Left ventricle myocardium inferior (tissue), 1 donor: ENCODE measurements at places on chromosomes 11 and 22.

DNA sequence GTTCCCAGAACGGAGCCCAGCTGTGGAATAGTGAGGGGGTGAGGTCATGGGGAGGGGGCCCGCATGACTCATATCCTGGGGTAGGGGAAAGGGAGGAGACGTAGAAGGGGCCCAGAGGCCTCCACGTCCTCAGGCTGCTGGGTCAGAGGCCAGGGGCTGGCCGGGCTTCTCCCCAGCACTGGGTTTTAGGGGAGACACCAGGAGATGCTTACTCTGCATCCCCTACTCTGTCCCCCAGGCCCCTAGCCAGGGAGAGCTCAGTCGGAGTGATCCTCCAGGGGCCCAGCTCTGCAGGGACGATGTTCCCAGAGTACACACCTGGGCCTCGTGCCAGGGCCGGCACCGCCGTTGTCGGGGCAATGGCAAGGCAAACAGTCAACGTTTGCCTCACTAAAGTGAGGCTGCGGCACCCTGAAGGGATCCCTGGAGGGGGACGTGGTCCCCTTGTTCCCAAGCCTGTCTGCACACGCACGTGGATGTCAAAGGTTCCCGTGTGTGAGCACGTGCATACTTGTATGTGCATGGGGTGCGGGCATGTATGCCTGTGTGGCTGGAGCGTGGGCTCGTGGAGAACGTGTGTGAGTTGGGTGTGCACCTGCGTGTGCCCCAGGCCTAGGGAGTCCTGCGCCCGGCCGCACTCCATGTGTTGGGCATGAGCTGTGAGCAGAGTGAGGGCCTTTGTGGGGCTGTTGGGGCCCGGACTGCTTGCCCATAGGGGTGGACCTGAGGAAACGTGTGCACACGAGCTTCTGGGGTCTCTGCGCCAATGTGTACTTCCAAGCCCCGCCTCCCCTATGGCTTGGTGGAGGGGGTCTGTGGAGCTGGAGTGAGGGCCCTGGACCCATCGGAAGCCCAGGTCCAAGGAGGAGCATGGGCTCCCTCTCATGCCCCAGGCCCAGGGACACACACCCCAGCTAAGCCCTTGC, 14.2 kb downstream of the PRR33 start:
- peak overlapping the region; percentile 25 for H3K4me3 ChIP-seq
- H3K36me3 ChIP-seq = no peaks in the 10 kb centered on the region
- peak overlapping the region; percentile 97 for H3K27ac ChIP-seq
- H3K4me1 ChIP-seq = peaks cover 78% of the 10 kb centered on the region

DNA sequence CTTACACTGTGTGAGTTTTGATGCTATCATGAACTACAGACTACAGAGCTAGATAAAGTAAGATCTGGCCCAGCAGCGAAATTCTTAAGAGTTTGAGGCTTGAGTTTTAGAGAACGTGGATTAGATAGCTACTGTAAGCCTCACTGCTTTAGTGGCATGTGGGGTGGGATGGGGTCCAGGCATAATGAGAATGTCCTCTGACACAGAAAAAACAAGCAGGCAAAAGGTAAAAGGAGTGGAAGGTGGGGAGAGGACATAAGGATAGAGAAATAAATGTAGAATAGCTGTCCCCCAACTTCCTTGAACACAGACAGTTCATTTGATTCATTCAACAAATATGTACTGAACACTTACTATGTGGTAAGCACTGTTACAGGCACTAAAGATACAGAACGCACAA, 324.5 kb upstream of the PITPNB start:
- DNase-seq = no peak
- no peaks in the 10 kb centered on the region for H3K36me3 ChIP-seq
- no peak overlapping the region for H3K4me3 ChIP-seq
- H3K27me3 ChIP-seq = no peaks in the 10 kb centered on the region
- H3K27ac ChIP-seq = no peak overlapping the region

GRCh38 chr11:34065505-34066203, 14.1 kb downstream of the CAPRIN1 start:
- H3K4me3 ChIP-seq = no peak overlapping the region
- no peak for DNase-seq
- H3K27ac ChIP-seq = no peak overlapping the region
- peaks cover 94% of the 10 kb centered on the region for H3K4me1 ChIP-seq
- H3K36me3 ChIP-seq = peaks cover 21% of the 10 kb centered on the region
- no peaks in the 10 kb centered on the region for H3K27me3 ChIP-seq

GRCh38 chr11:75639762-75640181, 29.1 kb downstream of the MAP6 start:
- H3K27me3 ChIP-seq = no peaks in the 10 kb centered on the region
- peaks cover 21% of the 10 kb centered on the region for H3K4me1 ChIP-seq
- H3K27ac ChIP-seq = no peak overlapping the region
- no peaks in the 10 kb centered on the region for H3K36me3 ChIP-seq
- H3K4me3 ChIP-seq = no peak overlapping the region
- DNase-seq = peak; percentile 78

GRCh38 chr11:1000357-1001278, 35.9 kb downstream of the MUC6 start:
- peaks cover 75% of the 10 kb centered on the region for H3K36me3 ChIP-seq
- no peak overlapping the region for H3K27ac ChIP-seq
- no peak for DNase-seq
- peaks cover 7% of the 10 kb centered on the region for H3K4me1 ChIP-seq

DNA sequence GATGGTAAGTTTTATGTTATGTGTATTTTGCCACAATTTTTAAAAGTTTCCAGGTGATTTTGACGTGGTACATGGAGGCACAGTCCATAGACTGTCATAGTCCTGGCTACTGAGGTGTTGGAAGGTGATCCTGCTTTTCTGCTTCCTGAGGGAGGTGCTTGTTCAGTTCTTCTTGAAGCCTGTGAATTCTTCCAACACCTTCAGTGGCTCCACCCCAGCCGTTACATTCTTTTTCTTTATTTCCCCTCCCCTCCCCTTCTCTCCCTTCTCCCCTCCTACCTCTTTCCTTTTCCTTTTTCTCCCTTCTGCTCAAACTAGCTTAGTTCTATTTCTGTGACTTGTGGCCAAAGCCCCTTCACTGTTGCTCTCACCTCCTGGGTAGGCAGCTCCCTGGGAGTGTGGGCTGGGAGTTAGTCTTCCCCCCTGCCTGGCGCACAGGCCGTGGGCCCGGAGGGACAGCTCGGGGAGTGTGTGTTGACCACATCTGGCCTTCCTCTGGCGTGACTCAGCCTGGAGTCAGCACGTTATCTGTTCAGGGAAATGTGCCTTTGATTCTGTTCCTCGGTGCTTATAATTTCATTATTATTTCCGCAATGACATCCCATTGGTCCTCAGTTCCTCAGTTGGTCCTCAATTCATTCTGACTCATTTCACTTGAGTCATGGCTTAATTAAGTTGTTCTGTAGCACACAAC, 566.2 kb downstream of the TBC1D22A start:
- H3K4me1 ChIP-seq = no peaks in the 10 kb centered on the region
- DNase-seq = no peak
- H3K27ac ChIP-seq = no peak overlapping the region
- no peaks in the 10 kb centered on the region for H3K36me3 ChIP-seq
- H3K27me3 ChIP-seq = peaks cover 56% of the 10 kb centered on the region

DNA sequence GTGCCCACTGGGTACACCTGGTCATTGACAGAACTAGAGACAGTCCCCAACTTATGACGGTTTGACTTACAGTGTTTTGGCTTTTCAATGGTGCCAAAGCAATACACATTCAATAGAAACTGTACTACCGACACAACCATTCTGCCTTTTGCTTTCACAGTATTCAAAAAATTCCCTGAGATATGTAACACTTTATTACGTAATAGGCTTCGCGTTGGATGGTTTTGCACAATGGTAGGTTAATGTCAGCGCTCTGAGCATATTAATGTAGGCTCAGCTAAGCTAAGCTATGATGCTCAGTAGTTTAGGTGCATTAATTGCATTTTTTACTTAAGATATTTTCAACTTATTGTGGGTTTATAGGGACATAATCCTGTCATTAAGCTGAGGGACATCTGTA, 105.1 kb upstream of the B3GAT1 start:
- DNase-seq = no peak
- H3K36me3 ChIP-seq = no peaks in the 10 kb centered on the region
- peaks cover 95% of the 10 kb centered on the region for H3K27me3 ChIP-seq
- no peak overlapping the region for H3K27ac ChIP-seq

DNA sequence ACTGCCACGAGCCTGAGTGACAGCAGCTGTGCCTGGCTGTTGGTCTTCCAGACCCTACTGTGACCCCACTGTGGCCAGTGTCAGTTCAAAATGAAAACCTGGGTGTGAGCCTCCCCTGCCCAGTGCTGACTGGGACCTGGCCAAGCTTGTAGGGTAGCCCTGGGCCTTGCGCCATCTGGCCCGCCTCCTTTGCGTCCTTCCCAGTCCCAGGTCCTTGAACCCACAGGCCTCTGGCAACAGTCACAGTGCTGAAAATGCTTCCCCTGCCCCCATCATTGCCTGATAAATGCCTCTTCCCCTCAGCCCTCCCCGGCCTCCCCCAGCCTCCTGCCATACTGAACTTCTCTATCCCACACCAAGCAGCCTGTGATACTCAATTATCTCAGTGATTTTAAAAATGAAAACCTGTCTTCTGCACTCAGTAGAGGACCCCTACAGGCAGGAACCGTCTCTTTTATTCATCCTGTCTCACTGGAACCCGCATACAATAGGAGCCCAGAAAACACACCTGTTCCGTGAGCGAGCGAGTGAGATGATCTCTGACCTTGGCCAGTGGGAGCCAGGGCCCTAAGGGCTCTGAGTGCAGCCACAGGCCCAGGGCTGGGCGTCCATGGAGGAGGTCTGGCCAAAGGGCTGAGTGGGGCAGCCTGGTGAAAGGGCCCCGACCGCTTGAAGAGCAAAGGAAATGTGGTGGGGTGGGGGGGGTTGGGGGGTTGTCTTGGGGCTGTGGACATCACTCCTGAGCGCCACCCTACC, 49.7 kb upstream of the TTLL12 start:
- no peaks in the 10 kb centered on the region for H3K36me3 ChIP-seq
- H3K4me3 ChIP-seq = no peak overlapping the region
- peaks cover 50% of the 10 kb centered on the region for H3K4me1 ChIP-seq
- no peak overlapping the region for H3K27ac ChIP-seq
- peak; percentile 80 for DNase-seq
- peaks cover 26% of the 10 kb centered on the region for H3K27me3 ChIP-seq

DNA sequence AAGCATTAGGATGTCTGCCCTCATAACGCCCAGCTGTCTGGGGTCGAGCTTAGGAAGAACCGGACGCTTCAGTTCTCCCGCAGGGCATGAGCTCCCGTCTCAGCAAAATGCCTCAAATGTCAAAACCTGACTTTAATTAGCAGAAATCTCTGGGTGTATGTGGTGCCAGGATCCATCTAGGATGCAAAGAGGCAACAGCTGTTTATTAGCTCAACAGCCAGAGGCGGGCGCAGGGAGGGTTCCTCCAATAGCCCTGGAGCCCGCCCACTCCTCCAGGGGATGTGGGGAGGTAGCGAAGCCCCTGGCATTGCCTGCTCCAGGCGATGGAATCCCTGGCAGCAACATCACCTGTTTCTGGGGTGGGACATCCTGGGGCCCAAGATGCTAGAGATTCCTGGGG, 39.4 kb upstream of the RTL6 start:
- H3K36me3 ChIP-seq = no peaks in the 10 kb centered on the region
- H3K27me3 ChIP-seq = peaks cover 22% of the 10 kb centered on the region
- no peak overlapping the region for H3K4me3 ChIP-seq
- no peak for DNase-seq

GRCh38 chr11:64078284-64078683, 42.6 kb downstream of the FLRT1 start:
- H3K36me3 ChIP-seq = no peaks in the 10 kb centered on the region
- H3K27ac ChIP-seq = no peak overlapping the region
- no peak overlapping the region for H3K4me3 ChIP-seq
- no peak for DNase-seq
- H3K4me1 ChIP-seq = peaks cover 56% of the 10 kb centered on the region

DNA sequence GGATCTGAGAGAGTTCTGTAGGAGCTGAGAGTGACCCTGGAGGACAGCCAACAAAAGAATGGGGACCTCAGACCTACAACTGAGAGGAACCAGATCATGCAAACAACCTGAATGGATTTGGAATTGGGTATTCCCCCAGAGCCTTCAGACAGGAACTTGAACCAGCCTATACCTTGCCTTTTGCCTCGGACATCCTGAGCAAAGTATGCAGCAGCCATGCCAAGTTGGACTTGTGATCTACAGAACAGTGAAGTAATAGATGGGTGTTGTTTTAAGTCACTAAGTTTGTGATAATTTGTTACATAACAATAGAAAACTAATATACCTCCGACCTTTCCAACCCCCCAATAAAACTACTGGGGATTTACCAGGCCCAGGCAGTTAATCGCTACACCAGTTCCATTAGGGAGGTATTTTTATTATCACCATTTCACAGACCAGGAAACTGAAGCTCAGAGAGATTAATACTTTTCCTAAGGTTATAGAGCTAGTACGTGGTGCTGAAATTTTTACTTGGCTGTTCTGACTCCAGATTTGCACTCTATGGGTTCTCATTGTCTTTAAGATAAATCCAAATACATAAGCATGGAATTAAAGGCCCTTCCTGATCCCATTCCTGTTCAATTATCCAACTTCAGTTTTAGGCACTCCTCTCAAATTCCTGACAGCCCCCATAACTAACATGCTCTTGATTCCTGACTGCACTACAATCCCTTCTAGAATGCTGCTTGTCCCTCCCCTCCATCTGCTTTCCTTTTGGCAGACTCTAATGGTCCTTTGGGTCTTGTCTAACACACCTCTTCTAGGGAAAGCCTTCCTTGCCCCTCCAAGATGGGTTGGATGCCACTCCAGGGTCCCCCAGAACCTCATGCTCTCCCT, 1.7 kb upstream of the RASSF10 start:
- peaks cover 88% of the 10 kb centered on the region for H3K27me3 ChIP-seq
- DNase-seq = no peak
- H3K36me3 ChIP-seq = no peaks in the 10 kb centered on the region
- no peak overlapping the region for H3K4me3 ChIP-seq
- H3K4me1 ChIP-seq = peaks cover 35% of the 10 kb centered on the region

DNA sequence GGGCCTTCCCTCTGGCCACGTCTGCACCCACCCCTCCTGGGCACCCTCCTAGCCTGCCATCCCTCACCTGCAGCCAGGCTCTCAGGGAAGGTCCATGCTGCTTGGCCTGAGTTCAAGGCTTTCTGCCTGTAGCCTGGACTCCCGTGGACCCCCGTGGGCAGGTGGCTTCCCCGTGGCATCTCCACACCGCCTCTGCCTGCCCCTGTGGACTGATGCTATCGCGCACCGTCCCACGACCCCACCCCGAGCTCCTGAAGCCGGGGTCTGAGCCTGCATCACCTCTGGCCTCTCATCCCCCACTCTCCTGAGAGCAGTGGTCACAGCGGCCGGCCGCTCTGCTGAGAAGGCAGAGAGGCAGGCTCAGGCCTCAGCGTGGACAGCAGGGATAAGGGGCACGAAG, 4.5 kb downstream of the IFITM5 start:
- no peaks in the 10 kb centered on the region for H3K36me3 ChIP-seq
- DNase-seq = peak; percentile 11
- peaks cover 47% of the 10 kb centered on the region for H3K27me3 ChIP-seq
- H3K27ac ChIP-seq = no peak overlapping the region
- no peak overlapping the region for H3K4me3 ChIP-seq

- no peak overlapping the region for H3K4me3 ChIP-seq
- peaks cover 40% of the 10 kb centered on the region for H3K36me3 ChIP-seq
- peaks cover 3% of the 10 kb centered on the region for H3K4me1 ChIP-seq
- H3K27ac ChIP-seq = no peak overlapping the region
Measured at GRCh38 chr11:46890665-46891064, 27.7 kb downstream of the LRP4 start.
